ENCODE measurements at places on chromosomes 2 and 18. TPM values are rescaled to one million over a fixed set of nuclear protein-coding genes. Genes with fewer than 3 reads are reported as not detected.
A peak's percentile ranks its signal among the peaks of the same experiment; 100 is the strongest.

DNA sequence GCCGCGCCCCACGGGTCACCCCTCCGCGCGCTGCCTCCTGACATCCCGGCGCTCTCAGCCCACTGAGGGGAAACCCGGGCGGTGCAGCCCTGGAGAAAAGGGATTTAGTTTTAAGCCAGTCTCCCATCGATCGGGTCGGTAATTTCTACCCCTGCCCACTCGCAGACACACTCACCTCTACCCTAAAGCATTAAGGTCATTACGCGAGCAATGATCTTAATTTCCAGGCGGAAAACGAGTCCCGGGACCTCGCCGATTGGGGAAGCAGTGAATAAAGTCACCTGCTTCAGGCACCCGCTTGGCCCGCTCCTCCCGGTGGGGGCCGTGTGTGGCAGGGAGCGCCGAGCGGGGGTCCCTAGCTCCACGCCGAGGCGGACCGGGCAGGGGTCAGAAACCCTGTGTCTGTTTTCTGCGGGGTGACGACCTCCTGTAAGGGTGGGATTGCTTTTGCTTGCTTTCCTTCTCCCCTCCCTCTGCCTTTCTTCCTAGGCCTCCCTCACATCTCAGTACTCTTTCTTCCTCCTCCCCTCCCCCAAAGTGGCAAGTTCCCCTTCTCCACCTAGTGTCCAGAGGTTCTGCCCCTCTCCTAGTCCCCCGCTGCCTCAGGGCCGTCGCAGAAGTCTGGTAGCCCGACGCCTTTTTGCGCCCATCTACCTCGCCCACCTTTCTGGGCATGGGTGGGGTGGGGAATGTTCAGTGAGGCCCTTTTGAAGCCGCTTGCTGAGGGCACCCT lies 142.6 kb downstream of the MEIS1 start:
- DNase-seq: no peak

DNA sequence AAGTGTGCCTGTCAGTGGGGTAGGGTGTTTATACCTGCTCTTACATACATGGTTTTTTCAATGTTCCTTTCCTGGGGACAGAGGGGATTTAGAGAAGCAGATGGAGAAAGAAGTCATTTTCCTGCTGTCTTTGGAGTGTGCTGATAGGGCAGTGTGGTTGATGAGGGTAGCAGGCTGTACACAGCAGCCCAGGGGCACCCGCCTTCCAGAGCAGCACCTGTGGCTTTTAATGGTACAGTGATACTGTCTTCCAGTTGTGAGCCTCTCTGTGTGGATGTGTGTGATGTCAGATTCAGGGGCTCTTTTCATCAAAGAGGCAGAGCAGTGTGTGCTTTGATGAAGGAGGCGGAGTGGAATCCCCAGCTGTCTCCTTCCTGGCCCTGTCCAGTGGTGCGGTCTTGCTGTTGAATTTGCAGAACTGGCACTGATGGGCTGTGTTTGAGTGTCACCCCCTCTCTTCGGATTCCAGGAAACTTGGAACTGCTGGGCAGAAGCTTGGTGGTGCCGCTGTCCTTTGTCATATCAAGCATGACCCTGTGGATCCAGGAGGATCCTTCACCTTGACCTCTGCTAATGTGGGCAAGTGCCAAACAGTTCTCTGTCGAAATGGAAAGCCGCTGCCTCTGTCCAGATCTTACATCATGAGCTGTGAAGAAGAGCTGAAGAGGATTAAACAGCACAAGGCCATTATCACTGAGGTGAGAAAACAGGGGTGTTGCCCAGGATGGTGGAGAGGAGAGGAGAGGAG lies 259.8 kb downstream of the PHLPP1 start:
- no peak for DNase-seq

DNA sequence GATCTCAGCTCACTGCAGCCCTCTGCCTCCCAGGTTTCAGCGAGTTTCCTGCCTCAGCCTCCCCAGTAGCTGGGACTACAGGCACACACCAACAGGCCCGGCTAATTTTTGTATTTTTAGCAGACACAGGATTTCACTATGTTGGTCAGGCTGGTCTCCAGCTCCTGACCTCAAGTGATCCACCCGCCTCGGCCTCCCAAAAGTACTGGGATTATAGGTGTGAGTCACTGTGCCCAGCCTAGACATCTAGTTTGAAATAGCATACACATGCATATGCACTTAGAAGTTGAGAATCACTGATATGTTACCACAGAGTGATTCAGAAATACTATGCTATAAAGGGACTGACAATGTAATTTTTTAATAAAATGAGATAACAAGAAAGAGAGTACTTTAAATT lies 69.8 kb upstream of the CDKL4 start:
- DNase-seq: peak; percentile 87

The ZNF892 gene
- total RNA-seq: 1.9 TPM

The TCF7L1 gene
- 0.65 TPM for total RNA-seq

The POTEJ gene
- total RNA-seq: not detected

The HS1BP3 gene
- 10.5 TPM for total RNA-seq

The CFAP221 gene
- total RNA-seq: not detected

Measured in GM23248 (cell line).